Epithelial cell of esophagus (primary cell): ENCODE measurements at places on chromosomes 5 and 9.

DNA sequence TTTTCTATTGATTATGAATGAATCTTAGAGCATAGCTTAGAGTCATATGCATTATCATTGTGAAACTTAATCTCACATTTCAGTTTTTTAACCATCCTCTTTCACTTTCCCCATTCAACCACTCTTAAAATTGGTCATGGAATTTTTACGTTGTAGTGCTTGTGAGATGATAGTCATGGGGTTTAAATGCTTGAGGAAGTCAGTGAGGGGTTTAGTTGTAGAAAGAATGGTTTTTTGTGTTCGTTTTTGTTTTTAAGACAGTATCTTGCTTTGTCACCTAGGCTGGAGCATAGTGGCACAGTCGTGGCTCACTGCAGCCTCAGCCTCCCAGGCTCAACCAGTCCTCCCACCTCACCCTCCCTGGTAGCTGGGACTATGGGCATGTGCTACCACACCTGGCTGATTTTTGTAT, 19.6 kb downstream of the UGCG start:
- no peak for DNase-seq

DNA sequence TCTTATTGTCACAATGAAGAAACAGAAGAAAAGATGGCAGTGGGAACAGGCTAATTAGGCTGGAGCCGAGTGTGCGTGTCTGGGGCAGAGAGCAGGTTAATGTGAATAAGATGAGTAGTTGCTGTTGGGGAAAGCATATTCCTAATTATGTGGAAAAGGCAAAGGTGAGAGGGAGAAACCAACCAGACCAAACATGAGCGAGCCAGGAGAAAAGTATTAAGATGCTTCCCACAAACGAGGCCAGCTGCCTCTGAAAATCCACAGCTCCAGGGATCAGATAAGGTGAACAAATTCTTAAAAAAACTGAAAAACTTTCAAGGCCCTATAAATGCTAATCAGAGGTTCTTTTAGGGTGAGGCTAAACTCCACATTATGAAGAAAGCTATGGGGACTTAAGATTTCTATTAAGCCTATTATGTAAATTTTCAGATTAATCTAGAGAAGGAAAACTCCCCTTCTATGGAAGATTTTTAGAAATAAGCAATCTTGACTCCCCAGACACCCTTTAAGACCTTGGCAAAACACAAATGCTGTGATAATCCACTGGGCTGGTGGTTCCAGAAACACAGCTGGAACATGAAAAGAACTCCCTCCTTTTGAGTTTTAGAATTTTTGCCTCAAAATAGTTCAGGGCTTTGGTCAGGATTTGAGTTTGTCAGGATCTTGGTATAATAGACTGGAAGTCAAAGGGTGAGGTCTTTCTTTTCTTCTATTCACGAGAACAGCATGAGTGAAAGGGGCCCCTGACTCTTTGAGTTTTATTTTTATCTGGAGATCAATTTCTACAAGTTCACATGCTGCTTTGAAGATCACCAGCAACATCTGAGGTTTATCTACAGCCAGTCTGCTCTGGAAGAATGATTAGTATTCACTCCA, 238.1 kb downstream of the SPOCK1 start:
- DNase-seq, result no peak

DNA sequence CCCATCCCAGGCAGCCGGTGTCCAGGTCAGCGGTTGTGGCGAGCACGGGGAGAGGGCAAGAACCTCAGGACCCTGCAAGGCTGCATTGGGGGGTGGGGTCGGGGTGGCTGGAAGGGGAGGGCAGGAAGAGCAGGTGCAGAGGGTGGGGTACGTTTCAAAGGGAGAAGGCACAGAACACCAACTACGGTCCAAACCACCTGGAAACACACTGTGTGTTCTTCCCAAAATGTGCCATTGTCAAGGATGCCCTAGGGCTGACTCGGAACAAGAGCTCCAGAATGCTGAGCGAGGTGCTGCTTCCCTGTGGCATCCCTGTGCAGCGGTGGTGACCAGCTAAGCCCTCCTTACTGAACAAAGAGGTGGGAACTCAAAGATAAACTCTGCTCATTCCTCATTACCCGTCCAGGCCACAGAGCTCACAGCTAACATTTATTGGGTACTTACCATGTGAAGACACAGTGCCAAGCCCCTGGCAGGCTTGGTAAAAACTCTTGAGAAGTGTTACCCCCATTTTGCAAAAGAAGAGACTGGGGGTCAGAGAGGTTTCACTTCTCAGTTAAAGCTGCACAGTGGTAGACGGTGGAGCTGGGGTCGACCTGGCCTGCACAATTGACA, 153.8 kb downstream of the COL23A1 start:
- DNase-seq, result no peak

DNA sequence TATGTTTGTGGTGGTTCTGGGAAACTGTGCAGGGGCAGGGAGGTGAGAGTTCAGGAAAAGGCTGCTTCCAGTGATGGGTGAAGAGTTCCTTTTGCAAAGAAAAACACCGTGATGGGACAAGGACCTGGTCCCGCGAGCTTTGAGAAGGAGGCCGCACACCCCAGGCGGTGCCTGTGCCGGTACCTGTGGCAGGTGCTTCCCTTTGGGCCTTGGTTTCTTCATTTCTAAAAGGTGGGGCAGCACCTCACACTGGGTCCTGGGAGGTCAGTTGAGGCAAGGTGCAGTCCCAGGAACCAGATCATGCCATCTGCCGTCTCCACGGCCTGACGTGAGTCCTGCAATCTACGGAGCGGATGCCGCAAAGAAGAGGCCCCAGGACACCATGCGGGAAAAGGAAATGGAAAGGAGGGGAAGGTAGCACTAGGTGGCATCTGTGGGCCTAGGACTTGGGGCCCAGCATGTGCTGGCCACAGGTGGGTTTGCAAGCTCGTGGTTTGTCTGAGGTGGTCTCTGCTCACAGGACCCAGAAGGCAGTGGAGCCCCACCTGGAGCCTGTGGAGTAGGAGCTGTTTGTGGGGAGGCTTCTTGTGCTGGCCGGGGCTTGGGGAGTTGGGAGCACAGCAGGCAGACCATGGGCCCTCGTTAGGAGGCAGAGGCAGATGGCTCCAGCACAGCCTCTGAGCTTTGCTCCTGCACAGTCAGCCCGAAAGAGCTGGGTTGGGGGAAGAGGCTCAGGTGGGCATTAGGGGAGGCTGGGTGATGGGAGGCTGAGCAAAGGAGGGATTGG, 131.6 kb downstream of the CACNA1B start:
- no peak for DNase-seq
